ENCODE measurements at places on chromosomes 2 and 18.

- no peak for DNase-seq
These were observed 56.8 kb downstream of the POLR1A start for GRCh38 chr2:86048888-86049287.

GRCh38 chr2:218296847-218297246, 4.5 kb upstream of the TMBIM1 start:
- DNase-seq, result no peak

- peak; percentile 70 for DNase-seq
These were observed 345.7 kb downstream of the CYP26B1 start for GRCh38 chr2:71801969-71802368.

DNA sequence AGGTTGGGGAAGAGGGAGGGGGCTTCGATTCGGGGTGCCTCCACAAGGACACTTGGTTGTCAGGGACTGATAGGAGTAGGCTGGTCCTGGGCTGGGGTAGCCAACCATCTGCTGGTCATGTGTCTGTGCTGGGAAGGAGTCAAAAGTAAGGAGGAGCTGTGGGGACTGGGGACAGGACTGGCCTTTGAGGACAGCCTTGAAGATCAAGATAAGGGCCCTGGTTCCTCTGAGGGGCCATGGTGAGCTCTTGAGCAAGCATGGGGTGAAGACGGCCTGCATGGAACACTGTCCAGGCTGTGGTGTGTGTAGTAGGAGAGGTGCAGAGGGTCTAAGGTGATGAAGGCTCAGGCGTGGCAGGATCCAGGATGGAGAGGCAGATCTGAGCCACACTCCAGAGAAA, 1.7 kb downstream of the CYP27A1 start:
- DNase-seq, result no peak

- peak; percentile 64 for DNase-seq
These were observed 65.4 kb upstream of the HNRNPA3 start for GRCh38 chr2:177147093-177147694.

- no peak for DNase-seq
These were observed 214.2 kb upstream of the ACVR2A start for GRCh38 chr2:147630585-147630984.
